Adrenal gland (tissue), 19 donors: ENCODE measurements at places on chromosomes 1 and 21. TPM values are rescaled to one million over a fixed set of nuclear protein-coding genes. Genes with fewer than 3 reads are reported as not detected.

The MRPL24 gene
- 46.7 TPM for total RNA-seq

The STUM gene
- 0.16 TPM for total RNA-seq

The FMO5 gene
- total RNA-seq, result 8.6 TPM

The C4BPB gene
- not detected for total RNA-seq

GRCh38 chr1:200150721-200151120 lies 123.2 kb downstream of the NR5A2 start:
- H3K27ac ChIP-seq, result no peak overlapping the region
- no peaks in the 10 kb centered on the region for H3K27me3 ChIP-seq
- no peaks in the 10 kb centered on the region for H3K36me3 ChIP-seq
- DNase-seq, result no peak
- no peaks in the 10 kb centered on the region for H3K4me1 ChIP-seq

DNA sequence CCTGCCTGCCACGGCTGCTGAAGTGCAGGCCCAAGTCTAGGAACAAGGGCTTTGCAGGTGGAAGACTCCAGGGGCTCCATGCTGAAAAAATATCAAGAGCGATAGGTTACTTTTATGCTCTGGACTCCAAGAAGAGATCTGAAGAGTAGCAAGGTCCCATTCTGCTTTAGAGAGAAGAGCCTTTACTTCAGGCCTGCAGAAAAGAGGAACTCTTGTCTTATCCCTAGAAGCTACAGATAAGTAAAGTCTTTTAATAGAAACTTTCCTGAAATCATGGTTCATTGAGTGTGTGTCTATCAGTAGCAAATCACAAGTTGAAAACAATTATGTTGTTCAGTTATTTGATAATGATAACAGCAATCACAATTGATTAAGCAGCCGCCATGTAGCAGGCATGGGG lies 113.3 kb downstream of the TNR start:
- H3K4me1 ChIP-seq, result no peaks in the 10 kb centered on the region
- H3K27me3 ChIP-seq, result no peaks in the 10 kb centered on the region
- no peak overlapping the region for H3K27ac ChIP-seq
- no peaks in the 10 kb centered on the region for H3K36me3 ChIP-seq
- no peak overlapping the region for H3K4me3 ChIP-seq

DNA sequence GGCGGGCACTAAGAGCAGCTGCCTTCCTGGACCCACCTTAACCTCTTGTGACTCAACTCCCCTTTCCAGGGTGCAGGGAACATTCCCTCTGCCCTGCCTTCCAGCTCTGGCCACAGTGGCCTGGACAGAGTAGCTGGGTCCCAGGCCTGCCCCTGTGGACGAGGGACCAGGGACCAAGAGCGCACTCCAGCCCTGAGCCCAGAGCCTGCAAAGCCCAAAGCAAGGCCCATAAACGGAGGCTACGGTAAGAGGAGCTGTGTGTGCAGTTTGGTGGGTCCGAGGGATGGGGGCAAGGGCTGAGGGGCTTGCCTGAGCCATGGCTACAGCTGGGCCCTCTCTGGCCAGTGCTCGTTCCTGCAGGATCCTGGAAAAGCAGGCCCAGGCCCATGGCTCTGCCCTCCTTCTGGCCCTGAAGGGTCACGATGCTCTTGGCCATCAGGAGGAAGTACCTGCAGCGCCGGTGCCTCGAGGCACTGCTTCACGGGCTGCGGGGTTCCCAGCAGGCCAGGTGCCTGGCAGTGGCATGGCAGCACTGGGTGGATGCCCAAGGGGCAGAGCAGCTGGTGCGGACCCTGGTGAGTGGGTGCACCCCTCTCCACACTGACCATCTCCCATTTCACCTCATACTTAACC lies 17.8 kb downstream of the MTHFR start:
- peaks cover 79% of the 10 kb centered on the region for H3K4me1 ChIP-seq
- peak; percentile 29 for DNase-seq
- H3K27ac ChIP-seq, result peak overlapping the region; percentile 36
- no peaks in the 10 kb centered on the region for H3K36me3 ChIP-seq
- no peaks in the 10 kb centered on the region for H3K27me3 ChIP-seq

DNA sequence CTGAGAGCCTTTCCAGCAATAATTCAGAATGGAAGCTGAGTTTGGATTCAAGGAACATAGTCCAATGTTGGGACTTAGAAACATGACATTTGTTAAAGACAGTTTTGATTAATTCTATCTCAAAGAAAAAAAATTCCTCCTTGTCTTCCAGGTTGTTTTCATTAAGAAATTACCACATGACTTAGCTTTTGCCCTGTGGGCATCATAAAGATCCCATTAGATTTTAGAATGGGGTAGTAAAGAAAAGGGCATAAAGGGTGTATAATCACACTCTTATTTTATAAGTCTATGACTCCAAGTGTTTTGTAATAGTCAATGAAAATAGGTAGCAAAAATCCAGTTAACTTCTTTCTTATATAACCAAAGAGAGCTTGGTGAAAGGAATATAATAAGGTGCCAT lies 14.3 kb upstream of the PRKAA2 start:
- H3K4me3 ChIP-seq, result no peak overlapping the region
- no peak for DNase-seq
- H3K27ac ChIP-seq, result no peak overlapping the region
- H3K36me3 ChIP-seq, result no peaks in the 10 kb centered on the region

DNA sequence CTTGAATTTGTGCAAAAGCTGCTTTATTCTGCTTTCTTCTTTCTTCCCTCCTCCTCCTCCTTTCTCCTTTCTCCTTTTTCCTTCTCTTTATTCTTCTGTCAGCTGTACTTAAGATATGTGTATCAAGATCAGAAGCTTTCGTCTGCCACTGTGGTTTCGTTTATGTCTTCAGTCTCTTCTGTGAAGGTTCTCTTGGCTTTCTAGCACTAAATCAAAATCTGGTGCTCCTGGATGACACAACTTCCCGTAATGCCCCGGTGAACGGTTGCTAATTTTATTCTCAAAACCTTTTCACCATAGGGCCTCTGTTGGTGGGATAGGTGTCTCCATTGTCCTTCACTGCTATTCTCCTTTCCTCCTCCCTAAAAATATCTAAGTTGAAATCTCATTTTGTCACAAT lies 5.0 kb downstream of the ATF6 start:
- H3K4me1 ChIP-seq, result peaks cover 64% of the 10 kb centered on the region
- no peaks in the 10 kb centered on the region for H3K27me3 ChIP-seq
- no peak overlapping the region for H3K27ac ChIP-seq
- DNase-seq, result no peak

- H3K36me3 ChIP-seq, result no peaks in the 10 kb centered on the region
- no peak for DNase-seq
- no peak overlapping the region for H3K4me3 ChIP-seq
- no peaks in the 10 kb centered on the region for H3K4me1 ChIP-seq
- H3K27me3 ChIP-seq, result no peaks in the 10 kb centered on the region
Observed at GRCh38 chr1:17579951-17580939, 40.7 kb downstream of the ARHGEF10L start.

DNA sequence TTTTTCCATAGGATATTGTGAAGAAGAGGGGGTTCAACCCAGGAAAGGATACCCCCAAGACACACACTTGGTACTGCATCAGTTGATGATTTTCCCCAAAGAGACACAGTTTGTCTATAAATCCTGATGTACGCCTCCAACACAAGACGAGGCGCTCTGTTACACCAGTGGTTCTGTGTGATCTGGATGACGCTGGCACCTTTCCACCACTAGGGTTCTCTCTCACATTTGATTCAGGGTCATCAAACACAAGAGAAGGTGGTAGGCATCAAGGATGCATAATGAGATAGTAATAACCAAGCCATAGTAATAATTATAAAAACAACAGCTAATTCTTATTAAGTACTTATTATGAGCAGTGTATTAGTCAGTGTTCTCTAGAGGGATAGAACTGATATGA lies 508.8 kb upstream of the ZP4 start:
- H3K27me3 ChIP-seq, result no peaks in the 10 kb centered on the region
- no peaks in the 10 kb centered on the region for H3K36me3 ChIP-seq
- DNase-seq, result no peak
- H3K4me3 ChIP-seq, result no peak overlapping the region

DNA sequence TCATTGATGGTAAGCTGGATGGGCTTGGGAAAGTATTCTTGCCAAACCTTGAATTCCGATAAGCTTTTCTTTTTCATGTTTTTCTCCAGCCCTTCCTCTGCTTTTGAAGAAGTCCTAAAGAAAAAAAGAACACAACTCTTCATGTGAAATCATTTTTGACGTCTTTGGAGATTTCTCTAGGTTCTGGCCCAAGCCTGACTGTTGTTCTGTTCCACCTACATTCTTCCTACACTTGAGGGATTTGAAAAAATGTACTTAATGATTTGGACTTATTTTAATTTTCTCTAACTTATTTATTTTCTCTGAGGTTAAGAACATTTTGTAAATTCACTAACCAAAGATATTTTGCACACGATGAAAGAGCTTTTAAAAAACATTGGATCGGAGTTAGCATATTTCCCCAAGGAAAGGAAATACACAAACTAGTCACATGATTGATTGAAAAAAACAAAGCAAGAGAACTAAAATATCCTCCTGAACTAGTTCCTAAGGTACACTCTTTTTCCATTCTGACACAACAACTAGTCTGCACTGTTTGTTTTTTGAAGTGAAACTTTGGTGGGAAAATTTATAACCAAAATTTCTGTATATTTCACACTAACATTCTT lies 82.3 kb downstream of the LTN1 start:
- H3K4me3 ChIP-seq, result no peak overlapping the region
- no peaks in the 10 kb centered on the region for H3K27me3 ChIP-seq
- DNase-seq, result no peak
- H3K36me3 ChIP-seq, result no peaks in the 10 kb centered on the region
- H3K27ac ChIP-seq, result no peak overlapping the region

- no peak overlapping the region for H3K4me3 ChIP-seq
- H3K36me3 ChIP-seq, result no peaks in the 10 kb centered on the region
- H3K4me1 ChIP-seq, result no peaks in the 10 kb centered on the region
- no peaks in the 10 kb centered on the region for H3K27me3 ChIP-seq
- no peak for DNase-seq
Observed at GRCh38 chr21:39037807-39038405, 145.3 kb downstream of the PSMG1 start.

DNA sequence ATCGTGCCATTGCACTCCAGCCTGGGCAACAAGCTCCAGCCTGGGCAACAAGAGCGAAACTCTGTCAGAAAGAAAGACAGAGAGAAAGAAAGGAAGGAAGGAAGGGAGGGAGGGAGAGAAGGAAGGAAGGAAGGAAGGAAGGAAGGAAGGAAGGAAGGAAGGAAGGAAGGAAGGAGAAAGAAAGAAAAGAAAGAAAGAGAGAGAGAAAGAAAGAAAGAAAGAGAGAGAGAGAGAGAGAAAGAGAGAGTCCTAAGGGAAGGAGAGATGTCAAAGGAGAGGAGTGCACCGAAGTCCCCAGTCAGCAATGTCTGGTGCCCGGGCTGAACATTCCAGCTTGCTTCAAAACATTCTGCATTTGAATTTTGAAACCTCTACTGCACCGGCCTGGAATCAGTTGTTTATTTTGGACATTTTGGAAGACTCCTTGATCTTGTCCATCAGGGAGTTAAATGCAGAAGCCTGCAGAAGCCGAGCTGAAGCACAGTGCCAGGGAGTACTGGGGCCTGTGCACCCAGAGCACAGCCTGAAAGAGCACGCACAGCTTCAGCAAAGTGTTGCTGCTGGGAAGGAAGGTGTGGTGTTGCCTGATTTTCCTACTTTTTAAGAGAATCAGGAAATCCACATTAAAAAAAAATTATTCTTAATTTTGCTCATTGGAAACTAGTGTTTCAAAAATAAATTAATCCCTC lies 3.7 kb upstream of the IGSF3 start:
- no peaks in the 10 kb centered on the region for H3K27me3 ChIP-seq
- no peak for DNase-seq
- no peaks in the 10 kb centered on the region for H3K36me3 ChIP-seq

DNA sequence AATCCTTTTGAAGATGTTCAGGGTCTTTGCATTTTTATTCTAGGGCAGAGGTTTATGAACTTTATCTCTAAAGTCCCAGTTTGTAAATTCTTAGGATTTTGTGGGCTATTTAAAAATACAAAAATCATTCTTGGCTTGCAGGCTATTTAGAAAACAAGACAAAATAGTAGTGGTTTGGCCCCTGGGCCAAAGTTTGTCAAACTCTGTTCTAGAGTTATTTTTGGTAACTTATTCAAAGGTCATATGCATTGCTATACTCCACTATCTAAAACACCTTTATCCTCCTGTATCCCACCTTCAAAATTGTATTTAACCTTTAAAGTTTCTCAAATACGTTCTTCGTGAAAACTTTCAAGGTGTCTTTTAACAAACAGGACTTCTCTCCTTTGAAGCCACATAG lies 75.5 kb upstream of the LRRC53 start:
- H3K4me3 ChIP-seq, result no peak overlapping the region
- no peaks in the 10 kb centered on the region for H3K36me3 ChIP-seq
- no peaks in the 10 kb centered on the region for H3K4me1 ChIP-seq
- DNase-seq, result no peak
- H3K27ac ChIP-seq, result no peak overlapping the region
- H3K27me3 ChIP-seq, result no peaks in the 10 kb centered on the region

DNA sequence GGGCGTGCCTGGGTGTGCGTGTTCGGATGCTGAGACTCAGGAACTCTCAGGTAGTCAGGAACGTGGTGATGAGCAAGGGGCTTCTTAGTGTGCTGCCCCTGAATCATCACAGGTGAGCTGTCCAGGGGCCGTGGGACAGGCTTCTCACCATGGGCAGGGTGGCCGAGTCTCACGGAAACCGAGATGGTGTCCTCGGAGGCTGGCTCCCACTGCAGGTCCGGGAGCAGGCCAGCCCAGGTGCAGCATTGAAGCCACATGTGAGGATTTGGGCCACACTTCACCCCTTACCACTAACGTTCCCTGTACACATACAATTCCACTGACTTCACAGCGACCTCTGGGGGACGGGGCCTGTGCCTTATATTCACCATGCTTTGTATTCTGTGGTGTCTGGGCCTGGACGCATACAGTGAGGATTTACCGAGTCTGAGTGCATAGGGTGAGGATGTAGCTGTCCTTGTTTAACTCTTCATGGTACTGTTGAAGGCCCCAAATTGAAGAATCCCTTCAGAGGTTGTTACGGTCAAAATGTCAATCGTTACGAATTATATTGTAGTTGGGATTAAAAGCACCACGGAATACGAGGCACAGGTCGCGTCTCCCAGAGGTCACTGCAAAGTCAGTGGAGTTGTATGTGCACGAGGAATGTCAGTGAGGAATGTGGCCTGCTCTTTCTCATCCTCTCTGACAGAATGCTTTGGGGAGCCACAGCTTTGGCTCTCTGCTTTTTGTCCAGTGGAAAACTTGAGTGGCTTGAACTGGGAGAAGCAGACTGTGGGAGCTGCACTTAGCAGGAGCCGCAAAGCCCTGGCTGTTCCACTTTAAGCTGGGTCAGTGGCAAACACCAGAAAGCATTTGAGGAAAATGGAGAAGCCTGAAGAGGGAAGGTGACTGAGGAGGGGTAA lies 95.3 kb downstream of the MTR start:
- H3K4me1 ChIP-seq, result no peaks in the 10 kb centered on the region
- DNase-seq, result no peak

- no peak overlapping the region for H3K4me3 ChIP-seq
- H3K27ac ChIP-seq, result no peak overlapping the region
- no peak for DNase-seq
- H3K4me1 ChIP-seq, result no peaks in the 10 kb centered on the region
- peaks cover 5% of the 10 kb centered on the region for H3K27me3 ChIP-seq
Observed at GRCh38 chr1:36721261-36721660, 238.5 kb upstream of the CSF3R start.

GRCh38 chr1:39668894-39669293 lies 3.0 kb downstream of the NT5C1A start:
- H3K27me3 ChIP-seq, result peaks cover 7% of the 10 kb centered on the region
- DNase-seq, result no peak
- no peak overlapping the region for H3K27ac ChIP-seq
- H3K36me3 ChIP-seq, result no peaks in the 10 kb centered on the region

GRCh38 chr1:170634293-170634692 lies 29.6 kb upstream of the PRRX1 start:
- no peaks in the 10 kb centered on the region for H3K4me1 ChIP-seq
- H3K4me3 ChIP-seq, result no peak overlapping the region
- H3K36me3 ChIP-seq, result no peaks in the 10 kb centered on the region

- no peak overlapping the region for H3K27ac ChIP-seq
- H3K36me3 ChIP-seq, result no peaks in the 10 kb centered on the region
- H3K4me1 ChIP-seq, result no peaks in the 10 kb centered on the region
- no peak for DNase-seq
- H3K27me3 ChIP-seq, result peaks cover 3% of the 10 kb centered on the region
Observed at GRCh38 chr1:17197696-17198095, 7.2 kb upstream of the PADI1 start.
